ENCODE measurements at places on chromosomes 3 and 15.

- no peak for DNase-seq
Measured at GRCh38 chr3:10245081-10245712, 3.1 kb upstream of the TATDN2 start.

DNA sequence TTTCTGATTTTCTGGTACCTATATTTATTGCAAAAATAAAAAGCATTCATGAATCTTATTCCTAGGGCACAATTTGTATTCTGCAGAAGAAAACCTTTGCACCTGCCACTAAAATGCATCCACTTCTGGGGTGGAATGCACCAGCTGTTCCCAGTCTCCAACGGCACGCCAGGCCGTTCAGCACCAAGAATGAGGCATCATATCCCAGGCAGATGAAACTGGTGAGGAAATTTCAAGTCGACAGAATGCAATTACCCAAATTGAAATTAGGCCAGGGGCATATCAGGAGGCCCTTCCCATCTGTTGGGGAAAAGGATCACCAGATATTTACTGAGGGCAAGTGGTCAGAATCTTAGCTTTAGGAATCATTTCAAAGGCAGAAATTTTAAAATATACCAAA lies 13.6 kb upstream of the RBMS3 start:
- no peak for DNase-seq

DNA sequence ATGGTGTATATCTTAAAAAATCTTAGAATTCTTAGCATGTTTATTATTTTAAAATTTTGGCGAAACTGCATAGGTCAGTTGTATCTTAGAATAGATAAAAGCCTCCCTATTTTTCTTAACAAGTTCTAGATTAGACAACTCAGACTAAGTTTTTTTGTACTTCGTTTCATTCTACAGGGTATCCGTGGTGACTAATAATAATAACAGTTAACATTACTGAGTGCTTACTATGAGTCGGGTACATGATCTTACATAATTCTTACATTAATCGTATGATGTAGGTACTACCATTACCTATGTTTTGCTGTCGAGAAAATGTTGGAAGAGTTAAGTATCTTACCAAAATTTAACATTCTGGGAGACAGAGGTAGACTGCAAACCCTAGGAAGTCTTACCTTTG lies 60.7 kb downstream of the UBE2E2 start:
- DNase-seq, result no peak

DNA sequence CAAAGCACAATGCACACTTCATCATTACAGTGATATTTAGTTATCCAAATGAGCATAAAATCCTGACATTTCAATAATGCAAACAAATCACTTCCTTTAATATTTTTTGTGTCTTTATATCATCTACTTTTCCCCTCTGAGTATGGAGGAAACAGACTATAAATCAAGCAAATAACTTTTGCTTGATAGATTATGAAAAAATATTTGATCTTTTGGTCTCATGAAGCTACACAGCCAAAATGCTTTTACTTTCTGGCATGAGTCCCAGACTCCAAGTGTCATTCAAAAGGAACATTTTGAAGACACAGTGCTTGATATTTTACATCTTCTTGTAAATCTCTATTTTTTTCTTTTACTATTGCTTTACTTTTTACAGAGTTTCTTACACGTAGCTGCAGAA lies 215.3 kb upstream of the ROBO1 start:
- DNase-seq, result no peak

- DNase-seq, result no peak
Measured at GRCh38 chr3:167521006-167521355, 47.1 kb upstream of the SERPINI2 start.

DNA sequence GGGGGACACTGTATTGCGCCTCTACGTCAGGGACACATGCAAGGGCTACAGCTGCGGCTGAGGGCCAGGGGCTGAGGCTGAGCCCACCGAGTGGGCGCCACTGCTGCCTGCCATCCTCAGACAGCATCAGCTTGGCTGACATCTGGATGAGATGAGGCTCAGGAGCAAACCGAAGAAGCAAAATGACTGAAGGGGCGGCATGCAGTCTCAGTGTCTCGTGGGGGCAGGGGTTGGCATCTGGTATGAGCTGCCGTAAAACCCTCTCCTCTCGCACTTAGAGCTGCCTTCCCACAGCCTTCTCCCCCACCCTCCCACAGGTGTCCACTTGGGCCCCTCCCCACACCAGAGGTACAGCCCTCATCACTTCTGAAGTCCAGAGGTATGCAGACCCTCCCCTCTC lies 24.2 kb upstream of the CMTM7 start:
- no peak for DNase-seq

- DNase-seq, result no peak
Measured at GRCh38 chr15:64224511-64224910, 61.7 kb upstream of the PPIB start.
